ENCODE measurements at places on chromosomes 13 and 19.

DNA sequence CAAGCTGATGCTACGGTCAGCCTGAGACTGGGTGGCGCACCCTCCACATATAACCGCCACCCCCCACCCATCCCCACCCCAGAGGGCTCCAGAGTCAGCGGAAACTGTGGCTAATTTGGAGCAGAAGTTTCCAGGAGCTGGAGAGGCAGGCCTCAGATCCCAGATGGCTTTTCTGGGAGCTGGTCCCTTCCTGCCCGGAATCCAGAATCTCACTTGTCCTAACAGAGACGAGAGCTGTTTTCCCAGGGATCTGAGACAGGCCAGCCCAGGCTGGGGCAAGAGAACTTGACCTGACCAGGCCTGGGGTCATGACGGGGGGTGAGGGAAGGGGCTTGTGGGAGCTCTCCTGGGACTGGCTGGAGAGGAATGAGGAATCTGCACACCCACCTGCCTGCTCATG is 6.5 kb downstream of the EPHX3 start:
- no peak for DNase-seq

DNA sequence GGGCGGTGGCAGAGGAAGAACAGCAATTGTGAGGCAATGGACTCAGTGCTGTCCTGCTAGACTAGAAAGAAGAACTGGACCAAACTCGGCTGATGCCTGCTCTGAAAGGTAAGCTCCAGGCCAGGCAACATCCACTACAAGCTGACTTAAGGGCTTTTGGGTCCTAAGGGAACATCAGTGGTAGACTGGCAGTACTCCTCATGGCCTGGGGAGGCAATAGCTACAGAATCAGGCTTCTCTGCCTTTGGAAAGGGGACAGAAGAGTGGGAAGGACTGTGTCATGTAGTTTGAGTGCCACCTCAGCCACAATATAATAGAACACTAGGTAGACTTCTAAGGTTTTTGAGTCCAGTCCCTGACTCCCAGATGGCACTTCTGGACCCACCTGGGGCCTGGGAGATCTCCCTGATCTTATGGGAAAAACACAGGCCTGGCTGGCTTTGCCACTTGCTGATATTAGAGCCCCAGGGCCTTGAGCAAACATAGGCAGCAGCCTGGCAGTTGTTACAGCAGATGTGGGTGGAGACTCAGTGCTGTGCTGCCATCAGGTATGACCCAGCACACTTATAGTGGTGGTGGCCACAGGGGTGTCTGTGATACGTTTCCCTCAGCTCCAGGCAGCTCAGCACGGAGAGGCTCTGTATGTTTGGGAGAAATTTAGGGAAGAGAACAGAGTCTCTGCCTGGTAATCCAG is 9.2 kb upstream of the CLC start:
- no peak for DNase-seq

DNA sequence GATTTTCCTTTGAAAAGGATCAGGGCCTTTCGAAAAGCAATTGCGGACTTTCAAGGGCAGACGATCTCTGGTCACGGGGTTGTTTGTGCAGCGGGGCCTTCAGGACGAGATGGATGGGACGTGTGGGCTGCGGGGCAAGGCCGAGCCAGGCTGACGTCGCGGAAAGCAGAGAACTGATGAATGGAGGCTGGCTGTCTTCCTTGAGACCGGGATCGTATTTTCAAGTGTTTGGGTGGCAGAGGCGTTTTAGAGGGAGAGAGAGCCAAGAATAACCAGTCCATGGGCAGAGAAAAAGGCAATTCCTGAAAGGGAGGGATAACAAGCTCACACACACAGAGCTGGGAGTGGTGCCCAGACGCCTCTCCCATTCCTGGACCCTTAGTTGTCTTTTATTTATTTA is 138.9 kb upstream of the USP29 start:
- DNase-seq: no peak

- no peak for DNase-seq
Observed at GRCh38 chr13:30792285-30793000, 57.1 kb downstream of the ALOX5AP start.

DNA sequence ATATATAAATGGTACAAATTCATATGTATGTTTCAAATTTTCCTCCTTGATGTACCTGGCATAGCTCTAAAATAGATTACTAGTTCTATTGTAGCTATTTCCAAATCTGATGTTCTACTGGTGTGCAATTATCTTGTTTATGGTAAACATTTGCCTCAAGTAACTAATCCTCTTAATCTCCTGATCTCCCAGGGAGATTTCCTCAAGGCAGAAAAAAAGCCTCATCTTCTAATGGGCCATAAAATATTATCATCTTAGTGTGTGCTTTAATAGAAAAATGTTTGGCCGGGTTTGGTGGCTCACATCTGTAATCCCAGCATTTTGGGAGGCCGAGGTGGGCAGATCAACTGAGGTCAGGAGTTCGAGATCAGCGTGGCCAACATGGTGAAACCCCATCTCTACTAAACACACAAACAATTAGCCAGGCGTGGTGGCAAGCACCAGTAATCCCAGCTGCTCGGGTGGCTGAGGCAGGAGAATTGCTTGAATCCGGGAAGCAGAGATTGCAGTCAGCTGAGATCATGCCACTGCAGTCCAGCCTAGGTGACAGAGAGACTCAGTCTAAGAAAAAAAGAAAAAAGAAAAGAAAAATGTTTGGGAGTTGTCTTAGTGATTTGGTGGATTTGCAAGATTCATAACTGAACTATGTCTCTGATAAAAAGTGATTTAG is 498.9 kb upstream of the SLITRK5 start:
- no peak for DNase-seq

DNA sequence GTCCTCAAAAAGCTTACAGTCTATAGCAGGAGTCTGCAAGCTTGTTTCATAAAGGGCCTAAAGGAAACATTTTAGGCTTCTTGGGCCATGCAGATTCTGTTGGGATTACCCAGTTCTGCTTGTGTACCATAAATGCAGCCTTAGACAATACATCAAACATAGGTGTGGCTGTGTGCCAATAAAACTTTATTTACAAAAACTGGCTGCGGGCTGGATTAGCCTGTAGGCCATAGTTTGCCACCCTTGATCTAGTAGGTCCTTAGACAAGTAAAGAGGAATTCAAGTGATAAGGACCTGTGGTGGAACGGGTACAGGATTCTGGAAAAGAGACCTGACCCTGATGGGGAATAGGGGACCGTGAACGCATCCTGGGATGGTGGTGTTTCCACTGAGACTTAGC is 51.9 kb downstream of the ESD start:
- no peak for DNase-seq

All from CD4-positive, alpha-beta T cell treated with Interleukin-4 for 4 hours (primary cell).